Activated CD4-positive, alpha-beta T cell treated with anti-CD3 and anti-CD28 coated beads for 36 hours (primary cell): ENCODE measurements at places on chromosomes 16 and 17.

DNA sequence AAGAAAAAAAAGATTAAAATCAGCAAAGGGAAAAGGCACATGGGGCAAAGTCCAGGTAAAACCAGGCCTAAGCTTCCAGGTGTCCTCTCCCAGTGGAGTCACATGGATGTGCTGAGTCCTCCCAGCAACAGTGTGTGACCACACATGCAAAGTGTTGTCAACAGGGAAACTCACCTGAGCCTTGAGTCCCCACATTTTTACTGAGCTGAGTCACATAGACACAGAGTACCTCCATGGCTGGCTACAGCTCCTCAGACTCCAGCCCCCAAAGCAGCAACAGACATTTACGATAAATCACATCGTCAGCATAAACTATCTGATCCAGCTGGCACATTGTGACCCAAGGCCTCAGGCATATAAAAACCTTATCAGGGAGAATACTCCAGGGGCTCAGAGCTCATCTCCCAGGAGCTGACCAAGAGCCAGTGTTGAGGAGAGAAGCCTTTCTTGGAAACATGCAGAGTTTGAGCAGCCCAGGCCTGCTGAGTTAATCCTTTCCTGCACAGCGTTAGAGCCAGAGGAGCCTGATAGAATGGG, 20.5 kb downstream of the ERCC4 start:
- no peak for DNase-seq

DNA sequence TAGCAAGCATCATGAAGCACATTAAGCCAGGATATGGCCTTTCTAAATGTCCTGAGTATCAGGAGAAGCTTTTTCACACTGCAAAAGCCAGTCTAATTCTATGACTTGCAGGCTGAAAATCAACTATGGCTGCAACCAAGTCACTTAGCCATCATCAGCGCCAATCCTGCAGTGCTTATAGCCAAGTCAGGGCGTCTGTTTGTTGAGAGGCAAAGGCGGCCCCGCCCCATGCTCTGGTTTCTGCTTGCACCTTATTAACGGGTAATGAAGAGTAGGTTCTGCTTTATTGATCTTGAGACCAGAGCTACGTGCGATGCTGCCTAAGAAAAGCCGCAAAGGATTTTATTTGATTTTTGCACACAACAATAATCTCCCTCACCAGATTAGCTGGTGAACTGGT, 88.4 kb downstream of the CDH13 start:
- DNase-seq = no peak

DNA sequence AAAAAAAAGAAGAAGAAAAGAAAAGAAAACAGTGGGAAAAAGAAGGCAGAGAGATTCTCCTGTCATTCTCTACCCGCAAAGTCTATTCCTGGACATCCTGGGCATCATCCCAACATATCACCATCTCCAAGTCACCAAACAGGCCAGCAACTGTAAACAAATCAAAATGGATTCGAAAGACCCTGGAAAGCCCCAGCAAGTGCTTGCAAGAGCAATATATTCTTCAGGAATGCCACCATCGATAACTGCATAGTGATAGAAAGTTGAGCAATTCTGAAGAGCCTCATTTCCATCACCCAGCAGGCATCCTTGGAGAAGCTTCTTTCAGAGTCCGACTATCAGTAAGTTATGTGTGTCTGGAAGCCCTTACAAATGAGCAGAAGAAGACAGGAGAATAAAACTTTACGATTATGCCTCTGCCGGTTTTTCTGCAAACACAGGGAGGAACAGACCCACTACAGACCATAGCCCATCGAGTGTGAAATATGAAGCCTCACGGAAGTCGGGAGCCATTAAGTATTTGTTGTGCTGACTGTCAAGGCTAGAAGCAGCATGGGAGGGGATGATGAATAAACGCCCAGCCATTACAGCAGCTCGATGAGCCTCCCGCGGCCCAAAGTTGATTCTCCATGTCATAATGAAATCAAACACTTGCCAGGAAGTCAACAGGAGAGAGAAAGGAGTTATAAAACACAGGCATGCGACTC, 64.5 kb upstream of the SEC14L1 start:
- DNase-seq = no peak

GRCh38 chr17:5049314-5049841, 14.2 kb upstream of the SLC52A1 start:
- DNase-seq = peak; percentile 70

- no peak for DNase-seq
These were observed 154.6 kb upstream of the ZNF267 start for GRCh38 chr16:31718998-31719397.

GRCh38 chr16:50209546-50210265, 56.6 kb downstream of the TENT4B start:
- DNase-seq = no peak

- no peak for DNase-seq
These were observed 387 bp upstream of the STARD3 start for GRCh38 chr17:39636587-39636926.
